CD4-positive, alpha-beta T cell treated with Interleukin-2 at 100 ng/mL for 4 hours (primary cell): ENCODE measurements at places on chromosomes 4 and X.

- DNase-seq, result no peak
Observed at GRCh38 chrX:154505734-154506133, 10.3 kb downstream of the FAM3A start.

GRCh38 chr4:89215736-89216135 lies 91.9 kb downstream of the GPRIN3 start:
- DNase-seq, result no peak

DNA sequence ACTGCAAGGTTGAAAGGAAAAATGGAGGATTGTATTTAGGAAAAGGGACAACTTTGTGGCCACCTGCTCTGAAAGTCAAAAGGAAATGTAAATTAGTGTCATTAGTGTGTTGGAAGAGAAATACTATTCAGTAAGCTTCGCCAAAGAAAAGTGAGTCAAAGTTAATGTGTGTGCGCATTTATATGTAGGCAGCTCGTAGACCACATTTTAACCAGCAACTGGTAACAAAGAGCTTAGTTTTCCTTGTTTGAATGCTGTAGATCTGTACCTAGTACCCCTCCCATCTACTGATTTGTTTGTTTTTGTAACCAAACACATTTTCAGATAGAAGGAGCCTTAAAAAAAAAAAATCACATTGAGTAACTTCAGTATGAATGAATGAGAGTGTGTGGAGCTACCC lies 69.3 kb downstream of the GPAT3 start:
- no peak for DNase-seq

- no peak for DNase-seq
Observed at GRCh38 chrX:46803140-46803539, 33.7 kb upstream of the RP2 start.

DNA sequence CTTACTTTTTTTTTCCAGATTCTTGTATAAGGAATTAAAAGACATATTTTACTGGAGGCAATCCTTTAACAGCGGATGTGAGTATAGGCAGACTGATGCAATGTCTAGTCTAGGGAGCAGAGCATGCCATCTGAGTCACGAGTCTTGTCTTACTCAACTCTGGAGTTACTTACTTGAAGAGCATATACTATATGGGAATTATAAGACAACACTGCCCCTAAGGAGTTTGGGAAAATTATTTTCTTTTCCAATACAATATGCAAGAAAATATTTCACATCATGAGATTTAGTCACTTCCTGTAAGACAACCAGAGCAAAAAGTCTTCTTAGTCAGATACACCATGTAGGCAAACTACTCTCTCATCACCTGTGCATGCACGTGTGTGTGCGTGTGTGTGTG lies 537.3 kb upstream of the FTHL17 start:
- no peak for DNase-seq

DNA sequence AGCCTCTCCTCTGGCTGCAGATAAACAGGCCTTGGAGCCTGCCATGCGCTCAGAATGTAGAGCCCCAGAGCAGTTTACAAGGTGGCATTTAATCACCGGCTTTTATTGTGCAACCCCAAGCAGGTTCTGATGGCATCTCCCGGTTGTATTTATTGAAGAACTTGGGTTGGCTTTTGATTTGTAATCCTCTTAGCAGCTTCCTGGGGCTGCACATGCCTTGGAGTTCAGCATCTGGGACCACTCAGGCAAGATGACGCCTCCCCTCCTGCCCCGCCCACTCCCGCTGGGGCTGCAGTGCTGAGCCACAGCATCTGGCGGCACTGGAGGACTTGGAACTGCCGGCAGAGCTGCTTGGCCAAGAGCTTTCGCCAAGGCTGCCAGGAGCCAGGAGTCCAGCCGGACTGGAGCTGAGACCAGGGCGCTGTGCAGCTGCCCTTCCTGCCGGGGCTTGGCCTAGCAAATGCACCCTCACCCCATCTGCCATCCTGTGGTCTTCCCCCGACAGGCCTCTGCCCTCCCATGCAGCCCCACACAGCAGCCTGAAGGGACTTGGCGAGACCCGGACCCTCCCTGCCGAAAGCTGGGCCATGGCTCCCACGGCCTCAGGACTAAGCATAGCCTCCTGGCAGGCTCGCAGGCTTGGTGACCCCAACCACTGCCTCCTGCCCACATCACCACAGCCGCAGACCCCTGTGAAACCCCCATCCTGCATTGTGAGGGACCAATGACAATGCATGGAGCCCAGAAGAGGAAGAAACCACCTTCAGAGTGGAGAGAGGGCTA lies 5.4 kb downstream of the HTRA3 start:
- no peak for DNase-seq

GRCh38 chr4:125801373-125801772 lies 486.6 kb downstream of the FAT4 start:
- no peak for DNase-seq

- DNase-seq, result no peak
Observed at GRCh38 chr4:92658318-92658717, 354.6 kb downstream of the GRID2 start.

GRCh38 chr4:164550989-164551712 lies 202.8 kb upstream of the SMIM31 start:
- no peak for DNase-seq

DNA sequence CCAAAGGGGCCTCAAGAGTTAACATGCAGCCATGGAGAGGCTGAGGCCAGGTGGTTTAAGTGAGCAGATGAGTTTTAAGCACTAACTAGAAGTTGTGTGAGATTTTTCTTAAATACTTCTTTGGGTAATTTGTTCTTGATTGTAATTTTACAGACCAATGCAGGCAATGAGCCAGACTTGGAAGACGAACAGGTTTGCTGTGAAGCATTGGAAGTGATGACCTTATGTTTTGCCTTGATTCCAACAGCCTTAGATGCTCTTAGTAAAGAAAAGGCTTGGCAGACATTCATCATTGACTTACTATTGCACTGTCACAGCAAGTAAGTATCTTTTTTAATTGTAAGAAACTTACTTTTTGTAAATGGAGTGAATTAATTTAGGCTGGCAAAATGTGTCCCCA lies 103.9 kb downstream of the USP9X start:
- no peak for DNase-seq

GRCh38 chr4:76968937-76969336 lies 19.4 kb downstream of the SEPTIN11 start:
- no peak for DNase-seq

- DNase-seq, result peak; percentile 4
Observed at GRCh38 chr4:86891762-86892635, at the start of gene C4orf36. C4orf36 (minus strand) TSS chr4:86892422; CDS start chr4:86891520, 902 bp downstream.

DNA sequence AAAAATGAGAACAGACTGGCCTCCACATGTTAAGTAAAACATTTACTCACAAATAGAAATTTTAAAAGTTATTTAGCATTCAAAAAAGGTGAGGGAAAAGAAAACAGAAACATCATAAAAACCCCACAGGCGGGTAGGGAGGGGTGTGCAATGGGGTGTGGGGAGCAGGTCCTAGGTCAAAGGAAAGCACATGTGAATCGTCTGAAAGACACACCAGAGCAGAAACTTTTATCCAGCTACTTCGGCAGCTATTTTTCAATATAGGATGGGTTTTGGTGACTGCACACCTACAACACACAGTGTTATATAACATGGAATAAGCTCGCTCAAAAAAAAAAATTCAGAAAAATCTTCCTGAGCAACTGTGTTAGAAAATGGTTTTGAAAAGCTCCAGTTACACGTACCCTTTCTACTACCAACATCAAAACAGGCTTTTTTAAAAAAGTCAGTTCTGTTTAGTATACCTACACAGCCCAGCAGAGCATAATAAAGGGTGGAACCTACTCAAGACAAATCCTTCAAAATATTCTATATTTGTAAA lies 1.6 kb downstream of the OTUD4 start:
- DNase-seq, result peak; percentile 28

- no peak for DNase-seq
Observed at GRCh38 chr4:15385928-15386327, 41.9 kb upstream of the C1QTNF7 start.

- DNase-seq, result no peak
Observed at GRCh38 chr4:169727616-169728015, 30.1 kb downstream of the HPF1 start.

DNA sequence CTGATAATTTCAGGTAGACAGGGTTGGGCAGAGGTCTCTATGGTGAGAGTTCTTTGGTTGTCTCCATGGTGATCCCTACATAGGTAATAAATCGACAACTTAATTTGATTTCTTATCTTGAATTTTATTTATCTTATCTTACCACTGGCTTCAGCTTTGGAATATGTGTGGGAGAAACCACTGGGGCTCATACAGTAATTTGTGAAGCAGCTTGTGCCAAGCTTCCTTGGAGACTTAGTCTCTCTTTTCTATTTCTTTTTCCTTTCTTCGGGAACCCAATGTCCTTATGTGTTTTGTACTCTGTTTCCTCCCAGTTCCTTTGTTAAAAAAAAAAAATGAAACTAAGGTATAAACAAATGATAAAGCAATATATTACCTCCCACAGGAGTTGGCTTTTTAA lies 242.4 kb upstream of the CNKSR2 start:
- no peak for DNase-seq

DNA sequence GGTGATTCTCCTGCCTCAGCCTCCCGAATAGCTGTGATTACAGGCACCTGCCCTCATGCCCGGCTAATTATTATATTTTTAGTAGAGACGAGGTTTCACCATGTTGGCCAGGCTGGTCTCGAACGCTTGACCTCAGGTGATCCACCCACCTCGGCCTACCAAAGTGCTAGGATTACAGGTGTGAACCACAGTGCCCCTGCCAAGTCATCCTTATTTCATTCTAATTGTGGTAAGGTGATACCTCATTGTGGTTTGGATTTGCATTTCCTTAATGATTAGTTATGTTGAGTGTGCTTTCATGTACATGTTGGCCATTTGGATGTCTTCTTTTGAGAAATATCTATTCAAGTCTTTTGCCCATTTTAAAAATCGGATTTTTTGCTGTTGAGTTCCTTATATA lies 93.0 kb downstream of the USP9X start:
- DNase-seq, result peak; percentile 25

- no peak for DNase-seq
Observed at GRCh38 chrX:10648614-10649013, 28.2 kb upstream of the MID1 start.

DNA sequence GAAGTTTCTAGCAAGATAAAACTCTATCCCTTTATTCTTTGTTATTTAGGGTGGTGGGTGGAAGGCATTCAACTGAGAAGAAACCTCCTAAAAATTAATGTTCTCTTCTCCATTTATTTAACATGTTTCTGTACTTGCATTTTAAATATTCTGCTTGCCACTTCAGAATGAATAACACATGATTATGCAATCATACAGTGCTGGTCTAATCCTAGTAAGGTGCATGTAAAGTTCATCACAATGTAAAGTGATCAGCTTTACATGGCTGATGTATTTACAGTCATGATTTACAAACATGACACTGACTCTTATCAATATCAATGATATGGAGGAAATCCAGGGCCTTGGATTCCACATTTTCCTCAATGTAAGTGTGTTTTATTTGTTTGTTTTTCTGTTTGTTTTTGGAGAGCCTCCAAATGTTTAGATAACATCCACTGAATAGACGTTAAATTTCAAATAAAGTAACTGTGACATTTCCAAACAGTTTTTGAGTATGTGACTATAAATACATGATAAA lies 342.1 kb upstream of the CTSO start:
- no peak for DNase-seq

DNA sequence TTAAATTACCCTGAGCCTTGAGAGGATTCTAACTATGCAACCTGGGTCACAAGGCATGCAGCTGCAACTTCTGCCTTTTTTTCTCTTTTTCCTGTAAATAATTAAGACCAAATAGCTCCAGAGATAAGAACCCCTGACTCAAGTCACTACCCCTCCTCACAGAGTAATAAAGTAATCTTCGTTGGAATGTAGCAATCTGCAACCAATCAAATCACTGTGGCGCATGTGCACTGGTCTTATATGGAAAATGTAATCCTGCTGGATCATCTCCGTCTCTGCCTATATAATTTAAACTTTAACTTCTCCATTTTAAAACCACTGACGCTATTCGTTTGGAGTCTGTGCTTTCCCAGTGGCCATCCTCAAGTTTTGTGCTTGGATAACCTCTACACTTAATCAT lies 6.1 kb upstream of the EFHC2 start:
- DNase-seq, result no peak

DNA sequence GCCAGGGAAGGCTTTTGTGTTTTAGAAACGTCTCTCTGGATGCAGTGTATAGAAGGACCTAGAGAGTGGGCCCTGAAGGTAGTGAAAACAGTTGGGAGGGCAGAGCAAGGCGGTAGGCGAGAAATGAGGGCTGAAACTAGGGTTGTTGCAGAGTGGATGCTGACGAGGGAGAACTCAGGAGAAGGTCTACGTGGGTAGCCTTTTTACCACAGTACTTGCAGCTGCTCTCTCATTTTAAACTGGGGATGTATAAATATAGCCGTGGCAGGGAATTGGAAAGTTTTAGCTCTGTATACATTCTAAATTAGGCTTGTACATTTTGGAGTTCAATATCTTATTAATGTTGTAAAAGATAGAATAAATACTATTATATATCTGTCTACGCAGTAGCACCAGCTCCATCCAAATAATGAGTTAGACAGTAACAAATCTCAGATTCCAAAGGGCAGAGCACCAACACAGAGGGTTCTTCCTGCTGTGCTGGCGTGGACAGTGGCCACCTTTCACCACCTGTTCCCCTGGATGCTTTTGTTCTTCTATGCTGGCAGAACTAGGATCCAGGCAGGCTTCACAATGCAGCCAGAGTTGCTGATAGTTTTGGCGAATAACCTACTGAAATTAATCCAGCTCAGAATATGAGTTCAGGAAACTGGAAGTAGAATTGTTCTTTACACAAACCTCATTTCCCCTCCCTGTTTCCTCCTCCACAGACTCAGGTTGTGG lies 31.7 kb downstream of the CCNG2 start:
- no peak for DNase-seq

DNA sequence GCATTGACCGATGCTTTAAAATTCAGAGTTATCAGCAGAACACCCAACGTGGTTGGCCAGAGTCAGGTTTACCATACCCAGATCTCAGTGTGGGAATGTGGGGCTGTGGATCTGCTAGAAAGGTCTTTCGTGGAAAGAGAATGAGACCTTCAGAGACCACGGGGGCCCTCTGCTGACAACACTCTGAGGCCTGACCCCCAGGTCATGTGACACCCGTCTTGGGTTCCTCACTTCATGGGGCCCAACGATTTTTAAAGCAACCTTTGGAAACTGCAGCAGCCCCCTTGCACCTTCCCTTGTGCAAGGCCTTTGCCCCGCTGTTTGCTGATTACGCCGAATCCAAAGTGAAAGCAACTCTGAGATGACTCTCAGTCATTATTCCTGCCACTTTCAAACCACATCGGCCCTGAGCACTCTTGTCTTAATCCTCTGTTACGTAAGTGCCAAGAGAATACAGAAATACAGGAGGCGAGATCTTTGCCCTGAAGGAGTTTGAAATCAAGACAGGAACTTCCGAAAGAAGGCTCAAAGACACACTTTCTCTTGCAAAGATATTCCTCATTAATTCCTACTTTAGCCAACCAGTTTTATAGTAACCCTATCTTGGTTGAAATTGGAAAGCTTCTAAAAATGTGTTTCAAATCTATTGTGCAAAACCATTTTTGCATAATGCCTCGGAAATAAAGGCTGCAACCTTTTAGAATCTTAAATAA lies 88.3 kb downstream of the EVC2 start:
- no peak for DNase-seq

- peak; percentile 67 for DNase-seq
Observed at GRCh38 chrX:7925867-7926472, 1.2 kb downstream of the PNPLA4 start.

GRCh38 chrX:132231587-132231986 lies 12.3 kb upstream of the RAP2C start:
- DNase-seq, result no peak

- DNase-seq, result no peak
Observed at GRCh38 chrX:11426712-11427452, 133.7 kb downstream of the AMELX start.

GRCh38 chr4:6594826-6595355 lies 19.9 kb downstream of the MAN2B2 start:
- DNase-seq, result no peak

- DNase-seq, result no peak
Observed at GRCh38 chr4:147532896-147533295, 52.0 kb downstream of the EDNRA start.
